Nephron progenitor cell (in vitro differentiated cells): ENCODE measurements at places on chromosomes 3 and 15.

DNA sequence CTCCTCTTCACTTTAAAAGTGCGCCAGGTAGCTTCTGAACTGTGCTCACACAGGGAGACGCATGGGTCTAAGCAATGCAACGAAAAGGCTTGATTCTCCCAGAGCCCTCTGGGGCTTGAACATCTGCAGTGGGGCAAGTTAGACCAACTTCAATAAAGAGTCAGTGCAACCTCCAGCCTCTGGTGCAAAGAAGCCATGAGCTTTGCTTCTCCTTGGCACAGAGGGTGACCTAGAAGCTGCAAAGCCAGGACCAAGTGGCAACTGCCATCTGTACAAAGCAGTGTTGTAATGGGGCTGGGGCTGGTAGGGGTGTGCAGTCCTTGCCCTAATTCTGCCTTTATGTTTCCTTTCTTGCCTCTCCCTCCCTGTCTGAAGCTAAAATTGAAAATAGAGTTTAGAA, 219.0 kb upstream of the CD96 start:
- no peaks in the 10 kb centered on the region for H3K36me3 ChIP-seq
- H3K27ac ChIP-seq: no peak overlapping the region
- H3K27me3 ChIP-seq: peaks cover 3% of the 10 kb centered on the region
- no peak overlapping the region for H3K4me3 ChIP-seq
- DNase-seq: no peak

DNA sequence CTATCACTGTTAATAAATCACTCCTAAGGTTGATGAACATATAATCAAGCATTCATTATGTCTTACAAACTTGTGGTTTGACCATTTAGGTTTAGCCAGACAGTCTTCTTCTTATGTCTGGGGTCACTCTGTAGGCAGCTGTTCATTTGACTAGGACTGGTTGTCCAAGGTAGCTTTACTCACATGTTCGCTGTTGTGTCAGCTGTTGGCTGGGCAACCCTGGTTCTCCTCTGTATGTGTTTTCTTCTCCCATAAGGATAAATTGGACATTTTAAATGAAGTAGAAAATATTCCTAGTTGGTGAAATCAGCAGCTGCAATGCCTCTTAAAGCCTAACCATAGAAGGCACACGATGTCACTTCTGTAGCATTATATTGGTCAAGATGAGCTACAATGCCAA, 635.1 kb downstream of the EPHA3 start:
- H3K36me3 ChIP-seq: no peaks in the 10 kb centered on the region
- DNase-seq: no peak
- H3K27me3 ChIP-seq: no peaks in the 10 kb centered on the region
- no peak overlapping the region for H3K4me3 ChIP-seq

DNA sequence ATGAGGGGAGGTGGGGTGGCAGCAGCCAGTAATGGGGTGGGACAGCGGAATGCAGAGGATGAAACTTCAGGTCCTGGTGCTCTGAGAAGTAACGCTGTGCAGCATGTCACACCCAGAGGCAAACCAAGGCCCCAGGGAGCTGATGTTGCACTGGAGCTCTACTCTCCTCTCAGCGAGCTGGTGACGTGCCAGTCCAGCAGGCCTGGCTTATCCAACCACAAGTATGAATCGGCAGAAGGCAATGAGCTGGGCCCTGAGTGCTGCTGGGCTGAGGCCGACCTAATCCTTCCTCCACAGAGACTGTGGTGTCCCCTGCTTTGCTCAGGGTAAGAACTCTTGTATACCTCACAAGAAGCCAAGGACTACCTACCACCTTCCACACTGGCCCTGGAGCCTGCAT, 30.5 kb downstream of the CD86 start:
- no peak overlapping the region for H3K4me3 ChIP-seq
- H3K27ac ChIP-seq: no peak overlapping the region
- no peaks in the 10 kb centered on the region for H3K36me3 ChIP-seq
- no peaks in the 10 kb centered on the region for H3K4me1 ChIP-seq
- no peaks in the 10 kb centered on the region for H3K27me3 ChIP-seq

DNA sequence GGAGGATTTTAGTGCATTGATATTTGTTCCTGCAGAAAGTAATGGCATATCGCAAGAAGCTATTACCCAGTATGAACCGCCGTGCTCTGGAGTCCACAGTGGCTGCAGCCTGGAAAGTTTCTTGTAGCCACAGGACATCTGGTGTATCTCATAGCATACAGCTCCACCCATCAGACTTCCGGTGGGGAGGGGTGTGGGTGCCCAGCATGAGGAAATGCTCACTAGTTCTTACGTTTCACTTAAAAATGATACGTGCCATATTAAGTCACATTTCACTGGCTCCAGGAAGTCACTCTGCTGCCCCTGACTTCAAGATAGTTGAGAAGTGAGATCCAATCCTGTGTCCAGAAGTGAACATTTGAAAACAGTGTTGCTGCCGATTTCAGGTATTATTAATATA, 990.4 kb downstream of the GBE1 start:
- no peaks in the 10 kb centered on the region for H3K36me3 ChIP-seq
- no peak overlapping the region for H3K27ac ChIP-seq
- no peak overlapping the region for H3K4me3 ChIP-seq
- H3K27me3 ChIP-seq: peaks cover 3% of the 10 kb centered on the region
- H3K4me1 ChIP-seq: no peaks in the 10 kb centered on the region
- DNase-seq: no peak

- H3K4me1 ChIP-seq: peaks cover 77% of the 10 kb centered on the region
- no peak overlapping the region for H3K4me3 ChIP-seq
- DNase-seq: no peak
- peaks cover 3% of the 10 kb centered on the region for H3K27me3 ChIP-seq
- H3K27ac ChIP-seq: no peak overlapping the region
- H3K36me3 ChIP-seq: peaks cover 37% of the 10 kb centered on the region
These were observed 45.6 kb downstream of the UMPS start for GRCh38 chr3:124775877-124776276.

GRCh38 chr3:55044486-55044885, 116.6 kb upstream of the LRTM1 start:
- H3K27me3 ChIP-seq: peaks cover 5% of the 10 kb centered on the region
- H3K36me3 ChIP-seq: no peaks in the 10 kb centered on the region
- no peak for DNase-seq
- H3K27ac ChIP-seq: no peak overlapping the region

GRCh38 chr3:107668416-107668815, 145.7 kb downstream of the BBX start:
- peak overlapping the region; percentile 81 for H3K27ac ChIP-seq
- peak overlapping the region; percentile 54 for H3K4me3 ChIP-seq

GRCh38 chr3:15450438-15451215, 23.2 kb downstream of the EAF1 start:
- H3K27me3 ChIP-seq: peaks cover 3% of the 10 kb centered on the region
- H3K36me3 ChIP-seq: peaks cover 33% of the 10 kb centered on the region
- DNase-seq: no peak
- H3K27ac ChIP-seq: no peak overlapping the region

GRCh38 chr3:55873523-55874254, 386.6 kb upstream of the WNT5A start:
- H3K27ac ChIP-seq: no peak overlapping the region
- H3K4me3 ChIP-seq: no peak overlapping the region
- no peaks in the 10 kb centered on the region for H3K27me3 ChIP-seq
- no peaks in the 10 kb centered on the region for H3K36me3 ChIP-seq
- no peak for DNase-seq
- H3K4me1 ChIP-seq: peaks cover 45% of the 10 kb centered on the region

- H3K27ac ChIP-seq: no peak overlapping the region
- peaks cover 16% of the 10 kb centered on the region for H3K4me1 ChIP-seq
- DNase-seq: peak; percentile 71
- peaks cover 3% of the 10 kb centered on the region for H3K27me3 ChIP-seq
These were observed 20.3 kb upstream of the ABTB1 start for GRCh38 chr3:127652246-127652995.

DNA sequence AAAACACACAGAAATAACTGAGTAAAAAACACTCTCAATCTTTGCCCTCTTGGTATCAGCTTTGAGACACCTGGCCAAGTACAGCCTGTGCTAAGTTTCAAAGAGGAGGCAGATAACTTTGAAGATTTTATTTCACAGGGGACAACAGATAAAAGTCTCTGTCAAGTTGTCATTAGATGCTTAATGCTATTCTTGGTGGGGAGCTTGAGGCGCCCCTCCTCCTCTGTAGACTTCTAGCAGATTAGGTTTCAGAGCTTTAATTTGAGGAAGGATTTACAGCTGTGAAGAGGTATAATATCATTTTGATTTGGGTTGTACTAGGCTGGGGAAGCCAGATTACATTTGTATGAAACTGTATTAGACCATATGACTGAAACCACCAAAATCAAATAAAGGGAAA, 620.3 kb downstream of the FHIT start:
- H3K27me3 ChIP-seq: peaks cover 3% of the 10 kb centered on the region
- H3K27ac ChIP-seq: no peak overlapping the region
- H3K4me1 ChIP-seq: peaks cover 44% of the 10 kb centered on the region
- H3K4me3 ChIP-seq: no peak overlapping the region

- no peak overlapping the region for H3K4me3 ChIP-seq
- peaks cover 19% of the 10 kb centered on the region for H3K4me1 ChIP-seq
- H3K27me3 ChIP-seq: no peaks in the 10 kb centered on the region
- H3K27ac ChIP-seq: no peak overlapping the region
- no peaks in the 10 kb centered on the region for H3K36me3 ChIP-seq
- DNase-seq: no peak
These were observed 156.6 kb upstream of the IL12A start for GRCh38 chr3:159832024-159832423.

GRCh38 chr3:161026612-161027510, 78.3 kb downstream of the B3GALNT1 start:
- no peak for DNase-seq
- H3K4me3 ChIP-seq: no peak overlapping the region
- H3K36me3 ChIP-seq: peaks cover 21% of the 10 kb centered on the region
- H3K27me3 ChIP-seq: peaks cover 4% of the 10 kb centered on the region
- H3K4me1 ChIP-seq: peaks cover 26% of the 10 kb centered on the region
- no peak overlapping the region for H3K27ac ChIP-seq

- no peaks in the 10 kb centered on the region for H3K4me1 ChIP-seq
- no peak for DNase-seq
- H3K27ac ChIP-seq: no peak overlapping the region
- H3K36me3 ChIP-seq: no peaks in the 10 kb centered on the region
- no peak overlapping the region for H3K4me3 ChIP-seq
These were observed 80.5 kb upstream of the TRIM42 start for GRCh38 chr3:140597364-140597763.
